Chondrocyte (in vitro differentiated cells): ENCODE measurements at places on chromosomes 3 and 15.

GRCh38 chr3:31193871-31194270, 299.4 kb upstream of the GADL1 start:
- no peak for DNase-seq

DNA sequence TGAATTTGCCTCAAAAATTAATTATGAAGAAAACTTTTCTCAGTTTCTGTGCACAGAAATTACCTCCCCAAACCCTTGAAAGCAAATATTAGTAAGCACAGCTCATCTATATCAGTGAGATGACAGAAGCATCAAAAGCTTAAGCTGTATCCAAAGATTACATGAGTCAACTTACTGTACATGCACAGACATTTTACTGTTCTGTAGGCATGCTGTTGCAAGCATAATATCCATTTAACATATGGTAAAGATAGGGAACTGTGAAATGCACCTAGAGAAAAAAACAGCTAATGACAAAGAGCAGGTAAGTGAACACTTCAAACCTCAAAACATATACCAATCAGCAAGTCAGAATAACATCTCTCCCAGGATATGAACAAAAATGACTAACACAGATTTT, 20.9 kb downstream of the SHOX2 start:
- DNase-seq = no peak

DNA sequence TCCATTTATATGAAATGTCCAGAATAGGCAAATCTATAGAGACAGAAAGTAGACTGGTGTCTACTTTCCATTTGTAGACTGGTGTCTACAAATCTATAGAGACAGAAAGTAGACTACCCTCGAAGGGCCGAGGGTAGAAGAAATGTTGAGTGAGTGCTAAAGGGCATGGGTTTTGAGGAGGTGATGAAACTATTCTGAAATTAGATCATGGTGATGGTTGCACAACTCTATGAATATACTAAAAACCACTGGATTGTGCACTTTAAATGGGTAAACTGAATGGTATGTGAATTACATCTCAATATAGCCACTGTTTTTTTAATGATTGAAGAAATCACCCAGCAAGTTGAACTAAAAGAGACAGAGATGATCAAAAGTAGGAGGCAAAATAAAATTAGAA, 27.9 kb downstream of the TP53BP1 start:
- no peak for DNase-seq

GRCh38 chr3:38158472-38158871, 6.9 kb upstream of the OXSR1 start:
- no peak for DNase-seq

- no peak for DNase-seq
Measured at GRCh38 chr15:52695154-52695553, 16.0 kb upstream of the ATOSA start.

- no peak for DNase-seq
Measured at GRCh38 chr3:113659101-113659541, 37.3 kb downstream of the USF3 start.

DNA sequence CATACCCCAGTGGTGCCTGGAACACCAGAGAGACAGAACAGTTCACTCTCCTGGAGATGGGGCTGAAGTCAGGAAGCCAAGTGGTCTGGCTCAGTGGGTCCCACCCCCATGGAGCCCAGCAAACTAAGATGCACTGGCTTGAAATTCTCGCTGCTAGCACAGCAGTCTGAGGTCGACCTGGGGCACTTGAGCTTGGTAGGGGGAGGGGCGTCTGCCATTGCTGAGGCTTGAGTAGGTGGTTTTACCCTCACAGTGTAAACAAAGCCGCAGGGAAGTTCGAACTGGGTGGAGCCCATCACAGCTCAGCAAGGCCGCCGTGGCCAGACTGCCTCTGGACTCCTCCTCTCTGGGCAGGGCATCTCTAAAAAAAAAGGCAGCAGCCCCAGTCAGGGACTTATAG, 272.0 kb downstream of the KLF13 start:
- DNase-seq = no peak

DNA sequence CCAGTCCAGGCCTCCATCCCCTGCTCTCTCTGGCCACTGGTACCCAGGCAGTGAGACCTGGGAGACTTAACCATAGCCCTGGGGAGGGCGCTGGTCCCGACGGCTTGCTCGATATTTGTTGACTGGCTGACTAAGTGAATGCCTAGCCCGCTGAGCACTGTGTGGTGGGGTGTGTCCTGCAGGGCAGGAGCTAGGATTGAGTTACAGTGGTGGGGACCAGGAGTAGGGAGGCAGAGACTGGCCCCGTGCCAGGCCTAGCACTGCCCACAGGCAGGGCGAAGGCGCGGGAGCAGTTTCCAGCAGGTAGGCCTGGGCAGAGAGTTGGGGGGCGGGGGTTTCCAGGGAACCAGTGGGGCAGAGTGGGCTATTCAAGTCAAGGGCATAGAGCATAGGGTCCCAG, at the start of gene VILL:
VILL (plus strand) TSS at position 260 of the 400 bp plus-strand sequence. CDS start 2,887 bp downstream, outside the sequence.
- no peak for DNase-seq

DNA sequence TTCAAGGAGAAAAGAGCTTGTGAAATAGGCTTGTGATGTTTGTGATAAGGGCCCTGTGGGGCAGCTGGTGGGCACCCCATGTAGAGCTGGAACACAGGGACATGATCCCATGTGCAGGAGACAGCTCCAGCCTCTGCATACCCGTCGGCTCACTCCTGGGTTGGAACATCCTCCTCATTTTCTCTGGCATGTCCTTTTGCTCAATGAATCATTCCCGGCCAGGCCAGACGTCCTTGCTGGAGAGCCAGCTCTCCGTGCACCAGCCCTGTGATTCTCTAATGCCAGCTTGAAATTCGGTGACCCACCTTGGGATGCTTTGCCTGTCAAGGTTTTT, 77.3 kb downstream of the SMAD3 start:
- no peak for DNase-seq

- no peak for DNase-seq
Measured at GRCh38 chr15:39075311-39075710, 505.6 kb upstream of the THBS1 start.

DNA sequence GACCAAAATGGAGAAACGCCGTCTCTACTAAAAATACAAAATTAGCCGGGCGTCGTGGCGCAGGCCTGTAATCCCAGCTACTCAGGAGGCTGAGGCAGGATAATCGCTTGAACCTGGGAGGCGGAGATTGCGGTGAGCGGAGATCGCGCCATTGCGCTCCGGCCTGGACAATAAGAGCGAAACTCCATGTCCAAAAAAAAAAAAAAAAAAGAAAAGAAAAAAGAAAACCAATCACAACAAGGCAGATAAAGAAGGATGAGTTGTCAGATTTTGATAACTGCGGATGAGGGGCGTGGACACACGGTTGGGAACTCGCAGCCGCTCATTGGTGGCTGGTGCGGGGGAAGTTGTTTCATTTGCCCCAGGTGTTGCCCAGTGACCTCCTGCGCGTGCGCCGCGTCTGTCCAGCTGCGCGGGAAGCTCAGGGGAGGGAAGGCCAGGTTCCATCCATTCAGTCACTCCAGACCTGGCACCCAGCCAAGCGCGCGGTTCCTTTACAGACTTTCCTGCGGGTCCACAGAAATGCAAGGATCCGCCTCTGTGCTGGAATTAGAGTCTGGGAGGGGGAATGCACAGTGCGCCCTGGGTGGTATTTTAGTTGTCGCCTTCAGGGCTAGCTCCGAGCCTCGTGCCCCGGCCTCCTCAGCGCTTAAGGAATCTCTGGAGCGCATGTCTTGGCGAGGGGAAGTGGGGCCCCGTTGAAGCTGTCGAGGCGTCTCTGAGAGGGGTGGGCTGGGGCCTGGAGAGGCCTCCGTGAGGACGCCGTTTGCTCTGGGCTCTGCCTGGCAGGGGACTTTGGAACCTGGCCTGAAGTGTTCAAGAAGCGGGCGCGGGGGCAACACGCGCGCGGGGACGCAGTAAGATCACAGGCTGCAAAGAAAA, 708 bp upstream of the GCHFR start:
- no peak for DNase-seq

GRCh38 chr3:18307529-18307928, 117.6 kb downstream of the SATB1 start:
- DNase-seq = no peak

GRCh38 chr3:155675094-155675493, 69.8 kb downstream of the PLCH1 start:
- DNase-seq = no peak

- DNase-seq = no peak
Measured at GRCh38 chr3:153835540-153835939, 285.6 kb upstream of the ARHGEF26 start.

DNA sequence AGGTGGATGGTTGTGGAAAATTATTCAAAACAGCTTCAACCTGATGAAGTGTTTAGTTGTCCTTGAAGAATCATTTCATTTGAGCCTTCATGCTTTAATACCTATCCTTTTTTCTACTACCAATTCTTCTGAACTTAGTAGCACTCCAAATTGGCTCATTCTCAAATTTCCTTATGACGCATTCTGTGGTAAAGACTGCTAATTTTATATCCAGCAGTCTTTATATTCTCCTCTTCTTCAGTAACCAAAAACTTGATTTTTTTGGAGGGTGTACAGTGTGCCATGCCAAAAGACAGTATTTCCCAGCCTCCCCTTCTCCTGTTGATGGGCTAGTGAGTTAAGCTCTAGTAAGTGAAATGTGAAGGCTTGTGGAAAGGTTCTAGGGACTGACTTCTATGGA, 25.2 kb downstream of the CGNL1 start:
- no peak for DNase-seq

GRCh38 chr3:129231331-129232119, 17.9 kb upstream of the COPG1 start:
- DNase-seq = no peak

DNA sequence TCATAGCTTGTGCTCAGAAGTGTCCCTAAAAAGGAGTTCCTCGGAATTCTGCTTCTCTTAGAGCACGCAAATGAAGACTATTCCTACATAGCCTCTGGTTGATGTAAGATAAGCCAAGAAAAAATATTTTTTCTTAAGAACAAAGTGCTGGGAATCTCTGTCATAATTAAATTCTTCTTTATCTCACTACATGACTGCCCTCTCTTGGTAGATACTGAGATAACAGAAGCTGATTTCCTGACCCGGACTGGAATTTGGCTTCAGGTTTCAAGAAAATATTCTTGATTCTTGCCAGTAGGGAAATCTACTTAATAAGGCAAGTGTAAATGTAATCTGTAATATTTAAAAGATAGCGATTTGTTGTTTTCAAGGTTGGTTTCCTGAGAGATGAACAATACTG, 31.3 kb upstream of the SETMAR start:
- no peak for DNase-seq

- DNase-seq = no peak
Measured at GRCh38 chr15:89822611-89822950, 7.9 kb upstream of the ANPEP start.

- no peak for DNase-seq
Measured at GRCh38 chr3:171172070-171172469, 145.6 kb upstream of the SLC2A2 start.

DNA sequence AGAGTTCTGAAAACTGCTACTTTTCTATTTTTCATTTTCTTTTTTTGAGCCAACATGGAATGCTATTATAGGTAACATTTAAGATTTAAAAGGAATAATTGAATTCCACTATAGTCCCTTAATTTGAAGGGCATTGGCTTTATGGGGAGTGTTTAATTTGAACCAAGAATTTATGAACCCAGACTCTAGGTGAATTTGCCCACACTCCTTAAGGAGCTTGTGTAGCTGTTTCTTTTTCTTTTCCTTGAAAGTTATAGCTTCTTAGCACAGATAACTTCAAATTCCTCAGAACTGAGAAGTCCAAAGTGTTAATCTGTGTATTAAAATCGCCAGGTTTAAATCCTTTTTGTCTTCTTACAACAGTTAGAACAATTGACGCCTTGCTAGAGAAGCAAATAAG, 4.7 kb upstream of the MEIS2 start:
- DNase-seq = no peak

GRCh38 chr3:18195836-18196235, 229.3 kb downstream of the SATB1 start:
- no peak for DNase-seq

GRCh38 chr3:151644020-151644620, 89.6 kb upstream of the AADACL2 start:
- DNase-seq = no peak
